ENCODE measurements at places on chromosomes 5 and 9.

- no peak for DNase-seq
These were observed 91.3 kb downstream of the CAMSAP1 start for GRCh38 chr9:135815830-135816650.

DNA sequence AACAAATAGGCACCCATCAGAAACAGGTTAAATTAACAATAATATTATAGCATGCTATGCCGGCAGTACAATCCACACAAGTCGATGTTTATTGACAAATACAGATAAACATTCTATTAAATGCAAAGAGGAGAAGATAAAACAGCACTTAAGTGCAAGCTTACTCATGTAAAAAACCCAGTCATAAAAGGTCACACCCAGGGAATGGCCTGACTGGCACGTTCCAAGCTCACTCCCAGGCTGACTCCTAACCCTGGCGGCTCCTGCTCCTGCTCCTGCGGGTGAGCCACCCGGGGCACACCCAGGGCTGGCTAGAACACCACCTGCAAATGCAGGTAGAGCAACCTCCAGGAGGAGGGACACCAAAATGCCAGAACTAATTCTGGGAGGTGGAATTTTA lies 66.9 kb downstream of the SEMA4D start:
- peak; percentile 6 for DNase-seq

DNA sequence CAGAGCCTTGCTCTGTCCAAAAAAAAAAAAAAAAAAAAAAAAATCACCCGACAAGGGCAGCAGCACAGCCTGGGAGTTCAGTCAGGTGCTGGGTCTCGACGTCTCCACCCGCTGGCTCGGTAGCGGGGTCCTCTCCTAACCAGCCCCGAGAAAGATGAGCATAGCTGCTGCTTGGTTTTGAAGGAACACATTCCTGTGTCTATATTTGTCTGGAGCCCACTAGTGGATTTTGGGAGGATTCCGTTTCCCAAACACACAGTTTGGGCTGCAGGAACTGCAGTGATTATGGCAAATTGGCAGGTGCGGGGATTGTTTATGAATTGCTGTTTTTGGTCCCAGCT lies 1.2 kb downstream of the OTULINL start:
- DNase-seq = no peak

GRCh38 chr9:93189369-93190132 lies 5.6 kb downstream of the WNK2 start:
- DNase-seq = no peak

- no peak for DNase-seq
These were observed 188.5 kb upstream of the RASA1 start for GRCh38 chr5:87079219-87079618.

DNA sequence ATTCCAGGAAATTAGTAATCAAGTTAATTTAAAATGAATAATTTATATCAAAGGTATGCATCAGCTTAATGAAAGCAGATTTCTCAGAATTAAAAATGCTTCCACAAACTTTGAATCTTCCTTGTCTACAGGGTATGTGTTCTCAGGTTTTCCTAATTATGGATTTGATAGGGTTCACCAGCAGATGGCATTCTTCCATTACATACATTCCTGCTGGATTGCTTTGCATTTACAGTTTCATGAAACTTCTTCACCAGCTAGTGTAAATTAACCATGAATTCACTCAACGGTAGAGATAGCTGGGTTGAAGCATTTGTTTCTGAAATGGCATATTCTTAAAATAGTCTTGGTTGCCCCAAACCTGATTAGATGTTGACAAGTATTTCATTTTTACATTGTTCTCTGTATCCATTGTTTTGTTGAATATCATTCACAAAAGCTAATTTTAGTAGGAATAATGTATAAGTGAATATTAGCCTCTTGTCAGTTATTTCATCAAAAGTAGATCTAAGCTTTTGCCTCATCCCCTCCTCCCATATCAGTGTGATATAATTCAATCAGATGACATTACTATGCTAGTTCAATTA lies 68.7 kb upstream of the WDR41 start:
- DNase-seq = peak; percentile 46

- no peak for DNase-seq
These were observed 28.8 kb upstream of the FAT2 start for GRCh38 chr5:151619812-151620460.

GRCh38 chr5:137167187-137167586 lies 331.9 kb downstream of the SPOCK1 start:
- no peak for DNase-seq

DNA sequence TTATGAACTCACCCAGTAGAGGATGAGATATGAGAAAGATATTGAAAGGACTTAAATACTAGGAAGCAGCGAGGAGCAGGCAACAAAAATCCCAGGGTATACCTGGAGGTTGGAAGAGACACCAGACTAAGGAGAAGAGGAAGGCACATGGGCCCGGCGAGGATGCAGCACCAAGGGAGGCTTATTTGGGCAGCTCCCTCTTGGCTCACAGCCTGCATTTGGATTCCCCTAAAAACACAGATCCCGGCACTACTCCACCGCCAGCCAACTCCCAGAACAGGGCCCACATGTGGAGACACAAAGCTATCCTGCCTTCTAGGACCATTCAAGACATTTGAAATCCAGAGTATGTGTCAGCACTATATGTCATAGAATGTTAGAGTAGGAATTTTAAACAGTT lies 199.8 kb upstream of the FBXL7 start:
- DNase-seq = no peak

- no peak for DNase-seq
These were observed 122.2 kb downstream of the EGFLAM start for GRCh38 chr5:38380537-38380936.

- DNase-seq = no peak
These were observed 163.8 kb upstream of the PAPPA start for GRCh38 chr9:115989831-115990230.

DNA sequence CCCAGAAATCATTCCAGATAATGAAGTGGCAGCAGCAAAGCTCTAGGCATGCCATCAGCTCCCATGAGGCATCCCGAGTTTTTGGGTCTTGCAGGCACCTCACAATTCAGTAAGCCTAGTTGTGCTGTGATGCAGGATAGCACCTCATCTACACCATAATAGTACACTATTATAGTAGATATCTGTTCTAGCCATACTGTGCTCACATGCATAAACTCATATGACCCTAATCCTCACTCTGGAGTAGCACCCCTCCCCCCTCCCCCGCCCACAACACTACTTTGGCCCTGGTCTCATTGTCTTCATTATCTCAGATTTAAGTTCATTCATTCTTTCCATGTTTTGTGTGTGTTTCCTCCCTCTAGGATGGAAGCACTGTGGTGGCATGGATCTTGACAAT lies 102.5 kb upstream of the PITX1 start:
- DNase-seq = no peak

GRCh38 chr5:132256086-132256782 lies 1.3 kb upstream of the PDLIM4 start:
- no peak for DNase-seq

DNA sequence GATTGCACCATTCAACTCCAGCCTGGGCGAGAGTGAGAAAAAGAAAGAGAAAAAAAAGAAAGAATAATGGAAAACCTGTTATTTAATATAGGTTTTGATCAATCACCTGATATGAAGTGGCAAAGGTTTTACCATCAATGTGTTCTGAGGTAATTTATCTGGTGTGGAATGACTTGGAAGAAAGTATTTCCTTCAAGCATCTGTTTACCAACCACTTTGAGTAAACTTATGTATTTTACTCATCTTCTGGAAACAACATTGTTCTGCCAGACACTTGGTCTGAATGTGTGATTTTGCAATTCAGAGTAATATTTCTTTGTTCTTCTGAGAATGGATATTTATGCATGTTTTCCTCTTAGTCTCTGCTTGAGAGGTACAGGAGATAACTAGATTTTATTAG lies 24.3 kb downstream of the KIF2A start:
- no peak for DNase-seq

- DNase-seq = no peak
These were observed 21.2 kb downstream of the RASEF start for GRCh38 chr9:83041771-83042170.

GRCh38 chr9:27047136-27047535 lies 41.7 kb upstream of the LRRC19 start:
- DNase-seq = no peak

DNA sequence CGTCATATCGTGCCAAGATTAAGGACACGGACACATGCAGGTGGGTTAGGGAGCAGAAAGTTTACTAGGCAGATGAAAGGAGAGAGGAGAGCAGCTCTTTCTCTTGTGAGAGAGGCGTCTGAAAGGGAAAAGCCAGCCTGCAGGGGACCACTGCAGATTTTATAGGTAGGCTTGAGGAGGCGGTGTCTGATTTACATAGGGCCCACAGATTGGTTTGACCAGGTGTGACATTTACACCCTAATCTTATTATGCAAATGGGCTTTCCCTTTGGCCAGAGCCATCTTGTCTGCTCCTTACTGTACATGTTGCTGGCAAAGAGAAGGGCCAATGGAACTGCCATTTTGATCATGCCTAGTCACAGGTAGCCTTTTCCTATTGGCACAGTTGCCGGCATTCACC lies 137.2 kb upstream of the TAF11L2 start:
- no peak for DNase-seq

- DNase-seq = no peak
These were observed 4.8 kb upstream of the SEMA4D start for GRCh38 chr9:89502671-89503070.

GRCh38 chr9:69885474-69885929 lies 64.9 kb downstream of the CFAP95 start:
- no peak for DNase-seq

GRCh38 chr5:63958654-63959053 lies 3.6 kb downstream of the HTR1A start:
- no peak for DNase-seq

GRCh38 chr5:9845185-9845584 lies 215.0 kb upstream of the TAS2R1 start:
- no peak for DNase-seq

- DNase-seq = no peak
These were observed 181.0 kb upstream of the CD180 start for GRCh38 chr5:67377631-67378030.

DNA sequence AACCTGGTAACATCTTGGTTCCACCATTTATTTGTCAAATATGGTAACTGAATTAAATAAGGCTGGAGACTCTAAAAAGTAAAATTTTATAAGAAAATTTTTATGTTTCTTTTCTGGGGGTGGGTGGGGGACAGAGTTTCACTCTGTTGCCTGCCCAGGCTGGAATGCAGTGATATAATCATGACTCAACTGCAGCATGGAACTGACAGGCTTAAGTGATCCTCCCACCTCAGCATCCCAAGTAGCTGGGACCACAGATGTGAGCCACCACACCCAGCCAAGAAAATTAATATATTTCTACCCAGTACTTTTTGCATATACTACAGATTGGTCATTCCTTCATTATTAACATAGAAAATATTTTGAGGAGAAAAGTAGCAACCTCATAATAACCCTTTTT lies 216.9 kb downstream of the DEPDC1B start:
- DNase-seq = no peak

DNA sequence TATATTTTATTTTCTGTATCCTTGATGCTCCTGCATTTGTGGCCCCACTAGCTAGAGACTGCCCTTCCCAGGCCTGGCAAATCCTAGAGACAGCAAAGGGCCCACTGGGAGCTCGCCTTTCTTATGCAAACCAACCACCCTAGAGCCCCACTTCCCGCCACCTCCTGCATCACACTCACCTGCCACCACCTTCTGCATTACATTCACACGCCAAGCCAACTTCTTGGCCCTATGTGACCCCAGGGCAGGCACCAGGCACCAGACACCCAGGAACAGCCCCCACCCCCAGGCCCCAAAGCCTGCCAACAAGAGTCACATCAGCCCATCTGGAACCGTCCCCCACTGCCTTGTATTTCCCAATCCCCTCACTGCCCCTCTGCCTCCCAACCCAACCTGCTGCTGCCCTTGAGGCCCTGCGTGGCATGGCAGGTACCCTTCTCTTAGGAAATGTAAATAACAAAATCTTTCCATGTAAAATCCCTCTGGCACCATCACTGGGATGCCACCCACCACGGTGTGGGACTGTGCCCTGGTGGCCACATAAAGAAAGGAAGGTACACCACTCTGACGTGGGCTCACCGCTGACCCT lies 22.0 kb downstream of the ROR2 start:
- no peak for DNase-seq

DNA sequence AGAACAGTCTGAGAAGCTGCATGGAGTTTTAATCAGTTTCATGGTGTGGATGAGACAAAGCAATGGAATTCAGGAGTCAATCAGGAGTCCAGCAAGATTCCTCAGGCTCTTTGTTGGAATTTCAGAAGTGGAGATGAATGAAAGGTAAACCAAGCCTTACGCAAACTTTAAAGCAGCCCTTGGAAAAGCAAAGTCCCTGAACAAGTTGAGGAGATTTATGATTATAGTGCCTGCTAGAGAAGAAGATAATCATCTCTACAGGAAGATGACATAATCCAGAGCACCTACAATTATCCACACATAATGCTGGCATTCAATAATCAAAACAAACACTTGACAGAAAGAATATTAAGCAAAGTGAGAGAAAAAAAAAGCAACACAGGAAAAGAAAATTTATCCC lies 1380.1 kb upstream of the NUDT12 start:
- DNase-seq = no peak
